T-helper 2 cell (primary cell): ENCODE measurements at places on chromosomes 4 and X.

DNA sequence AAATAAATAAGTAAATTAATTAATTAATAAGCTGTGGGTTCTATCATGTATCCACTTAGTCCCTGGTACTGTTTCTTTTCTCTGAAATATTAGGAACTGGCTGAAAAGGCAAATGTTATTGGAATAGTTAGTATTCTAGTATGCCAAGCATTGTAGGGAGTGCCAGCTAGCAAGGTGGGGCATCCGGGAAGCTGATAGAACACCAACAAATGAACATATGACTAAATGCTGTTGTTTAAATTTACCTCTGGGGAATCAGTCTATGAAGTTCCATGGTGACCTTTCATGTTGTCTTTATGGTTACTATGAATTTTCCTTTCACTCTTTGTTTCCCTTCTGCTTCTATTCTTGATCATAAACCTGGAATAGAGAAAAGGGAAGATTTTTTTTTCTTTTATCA, 32.7 kb downstream of the NUDT6 start:
- DNase-seq: no peak

DNA sequence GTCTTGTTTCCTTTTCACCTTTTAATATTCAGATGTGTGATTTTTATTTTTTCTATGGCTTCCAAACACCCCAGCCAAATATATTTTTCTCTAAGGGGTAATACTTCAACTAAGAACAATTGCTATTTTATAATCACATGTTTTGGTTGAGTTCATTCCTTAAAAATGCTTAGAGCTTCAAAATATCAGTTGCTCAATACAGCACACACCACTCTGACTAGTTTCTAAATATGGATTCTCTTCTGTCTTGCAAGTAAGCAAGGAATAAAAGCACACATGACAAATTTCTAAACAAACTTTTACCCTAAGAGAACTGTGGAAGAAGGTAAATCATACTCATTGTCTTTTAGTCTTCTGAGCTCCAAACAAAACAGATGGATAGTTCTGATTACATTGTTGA, 27.2 kb downstream of the ANTXR2 start:
- no peak for DNase-seq

DNA sequence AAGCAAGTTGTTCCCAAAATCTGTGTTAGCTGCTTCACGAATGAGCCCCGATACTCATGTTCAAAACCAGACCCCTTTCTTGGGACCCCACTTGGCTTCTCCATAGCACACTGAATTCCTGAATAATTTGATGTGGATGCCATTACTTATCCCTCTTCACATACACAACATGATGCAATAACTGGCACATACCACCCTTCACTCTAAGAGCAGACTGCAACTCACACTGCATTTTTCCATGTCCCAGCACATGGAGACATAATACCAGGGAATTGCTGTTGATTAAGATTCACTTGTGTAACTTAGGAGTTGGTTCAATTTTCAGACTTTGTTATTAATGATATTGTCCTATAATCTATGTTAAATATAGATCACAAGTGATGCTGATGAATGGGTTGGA, 213.4 kb downstream of the MAML3 start:
- no peak for DNase-seq

GRCh38 chr4:77092975-77093374, 17.2 kb upstream of the CCNI start:
- DNase-seq: no peak

DNA sequence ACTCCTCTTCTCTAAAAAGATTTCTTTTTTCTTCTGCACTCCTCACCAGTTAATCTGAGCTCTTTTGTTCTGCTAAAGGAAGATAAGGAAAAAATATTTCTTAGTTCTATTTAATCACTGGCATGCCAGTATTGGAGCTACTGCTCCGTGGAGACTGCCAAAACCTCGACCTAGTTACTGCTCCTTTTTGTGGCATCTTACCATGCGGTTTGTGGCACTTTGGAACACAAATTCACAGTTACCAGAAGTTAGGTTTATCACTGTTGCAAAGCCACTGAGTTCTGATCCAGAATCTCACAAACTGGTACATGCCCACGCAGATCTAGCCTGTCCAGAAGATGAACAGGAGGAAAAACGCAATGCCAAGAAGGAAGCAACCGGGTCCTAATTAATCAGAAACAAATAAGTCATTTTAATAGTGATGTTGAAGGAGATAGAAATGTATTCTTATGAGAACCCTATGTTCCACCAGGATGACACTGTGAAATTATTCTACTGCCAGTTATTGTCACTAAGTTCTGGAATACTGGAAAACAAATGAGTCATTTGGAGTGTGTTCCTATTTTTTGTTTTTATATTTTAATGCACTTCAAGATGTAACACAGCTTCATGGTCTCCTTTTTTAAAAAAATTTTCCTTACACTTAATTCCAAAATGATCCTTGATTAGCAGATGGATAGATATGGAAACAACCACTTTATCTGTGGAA, 106.7 kb upstream of the GK2 start:
- no peak for DNase-seq

- no peak for DNase-seq
Measured at GRCh38 chr4:76980261-76980660, 30.7 kb downstream of the SEPTIN11 start.

- DNase-seq: no peak
Measured at GRCh38 chr4:132809298-132810032, 339.6 kb upstream of the PCDH10 start.

DNA sequence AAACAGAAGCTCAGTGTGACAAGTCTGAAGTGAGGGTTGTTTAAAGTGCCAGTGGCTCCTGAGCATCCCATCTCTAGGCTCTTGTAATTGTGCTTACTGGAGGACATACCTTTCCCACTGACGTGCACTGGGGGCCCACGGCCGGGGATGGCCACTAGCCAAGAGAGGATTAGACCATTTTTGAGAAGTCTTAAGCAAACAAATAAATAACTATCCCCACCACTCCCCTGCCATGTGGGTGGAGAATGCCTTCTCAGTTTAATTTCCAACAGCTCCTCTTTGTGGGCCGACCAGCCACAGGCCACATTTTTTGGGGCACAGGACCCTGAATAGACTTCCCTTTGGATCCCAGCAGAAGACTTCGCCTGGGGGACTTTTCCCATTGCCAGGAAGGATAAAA, 125.0 kb upstream of the MSX1 start:
- DNase-seq: no peak

GRCh38 chr4:153706519-153706918, 22.4 kb downstream of the TLR2 start:
- DNase-seq: no peak

DNA sequence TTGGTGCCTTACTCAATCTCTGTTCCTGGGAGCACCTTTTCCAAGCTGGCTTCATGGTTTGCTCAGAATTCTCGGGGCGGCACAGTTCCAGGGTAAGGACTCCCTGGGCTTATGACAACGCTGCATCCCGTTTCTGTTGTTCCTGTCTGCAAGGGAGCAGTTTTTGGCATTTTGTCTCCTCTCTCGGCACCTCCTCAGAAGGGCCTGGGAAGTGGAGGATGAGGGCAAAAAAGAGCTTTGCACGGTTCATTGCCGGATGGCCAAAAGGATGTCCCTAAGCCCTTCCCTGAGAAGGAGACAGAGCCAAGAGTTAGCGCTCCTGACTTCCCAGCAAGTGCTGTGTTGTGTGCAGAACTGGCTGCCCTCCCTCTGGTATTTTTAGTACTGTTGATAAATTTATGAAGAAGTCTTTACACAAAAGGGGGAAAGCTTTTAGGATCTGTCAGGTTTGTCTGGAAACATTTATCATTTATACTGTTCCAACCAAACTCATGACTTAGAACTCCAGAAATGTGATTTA, 13.4 kb downstream of the SRD5A3 start:
- DNase-seq: no peak

GRCh38 chrX:20471483-20471882, 204.8 kb upstream of the RPS6KA3 start:
- no peak for DNase-seq

- no peak for DNase-seq
Measured at GRCh38 chr4:74112399-74113105, 13.6 kb upstream of the CXCL2 start.

DNA sequence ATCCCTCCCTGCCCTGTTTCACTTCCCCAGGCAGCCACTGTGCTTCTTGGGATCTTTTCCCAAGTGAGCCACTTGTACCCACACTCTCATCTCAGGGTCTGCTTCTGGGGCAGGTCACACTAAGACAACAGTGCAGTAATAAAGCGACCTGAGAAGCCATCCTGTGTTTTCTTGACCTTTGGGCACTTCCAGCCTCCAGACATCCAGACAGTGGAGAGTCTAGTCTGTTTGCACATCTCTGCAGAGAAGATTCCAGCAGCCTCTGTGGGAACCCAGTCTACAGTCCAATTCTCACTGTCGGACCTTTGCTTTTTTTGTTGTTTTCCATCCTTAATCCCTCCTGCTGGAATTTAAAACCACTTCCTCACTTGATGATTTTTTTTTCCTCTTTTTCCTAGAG, 50.3 kb upstream of the ATP6AP2 start:
- DNase-seq: no peak

GRCh38 chr4:24428850-24429249, 155.5 kb downstream of the DHX15 start:
- DNase-seq: no peak

GRCh38 chrX:446245-446644, 59.5 kb upstream of the PPP2R3B start:
- DNase-seq: no peak

DNA sequence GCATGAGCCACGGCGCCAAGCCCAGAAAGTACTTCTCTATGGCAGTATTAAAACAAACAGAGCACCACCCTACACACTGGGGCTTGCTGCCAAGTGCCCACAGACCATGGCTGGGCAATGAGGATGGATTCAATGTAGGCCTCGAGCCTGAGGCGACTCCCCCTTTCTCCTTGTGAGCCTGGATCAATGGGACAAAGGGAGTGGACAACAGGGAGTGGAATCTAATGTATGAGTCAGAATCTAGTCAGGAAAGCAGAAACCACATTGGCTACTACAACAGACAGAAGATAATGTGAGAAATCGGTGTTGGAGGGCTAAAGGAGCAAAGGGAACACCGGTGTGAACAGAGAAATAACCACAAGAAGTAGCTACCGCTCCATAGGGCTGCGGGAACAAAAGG, 37.7 kb upstream of the OCIAD2 start:
- DNase-seq: no peak

GRCh38 chr4:172707622-172708021, 461.0 kb upstream of the GALNT7 start:
- DNase-seq: no peak

GRCh38 chr4:162707962-162708361, 458.7 kb downstream of the NAF1 start:
- DNase-seq: no peak

DNA sequence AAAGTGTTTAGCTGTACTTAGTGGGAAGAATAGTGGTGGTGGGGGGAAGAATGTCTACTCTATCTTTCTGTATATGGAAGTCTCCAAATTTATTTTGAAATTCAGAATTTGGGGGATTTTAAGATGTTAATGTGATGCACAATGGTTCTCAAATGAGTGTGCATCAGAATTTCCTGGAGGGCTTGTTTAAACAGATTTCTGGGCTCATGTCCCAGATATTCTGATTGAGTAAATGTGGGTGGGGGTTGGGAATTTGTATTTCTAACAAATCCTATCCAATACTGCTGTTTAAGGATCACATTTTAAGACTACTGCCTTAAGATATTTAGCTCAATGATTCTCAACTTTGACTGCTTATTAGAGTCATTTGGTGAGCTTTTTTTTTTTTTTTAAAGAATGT, 15.1 kb upstream of the INTS6L start:
- no peak for DNase-seq

DNA sequence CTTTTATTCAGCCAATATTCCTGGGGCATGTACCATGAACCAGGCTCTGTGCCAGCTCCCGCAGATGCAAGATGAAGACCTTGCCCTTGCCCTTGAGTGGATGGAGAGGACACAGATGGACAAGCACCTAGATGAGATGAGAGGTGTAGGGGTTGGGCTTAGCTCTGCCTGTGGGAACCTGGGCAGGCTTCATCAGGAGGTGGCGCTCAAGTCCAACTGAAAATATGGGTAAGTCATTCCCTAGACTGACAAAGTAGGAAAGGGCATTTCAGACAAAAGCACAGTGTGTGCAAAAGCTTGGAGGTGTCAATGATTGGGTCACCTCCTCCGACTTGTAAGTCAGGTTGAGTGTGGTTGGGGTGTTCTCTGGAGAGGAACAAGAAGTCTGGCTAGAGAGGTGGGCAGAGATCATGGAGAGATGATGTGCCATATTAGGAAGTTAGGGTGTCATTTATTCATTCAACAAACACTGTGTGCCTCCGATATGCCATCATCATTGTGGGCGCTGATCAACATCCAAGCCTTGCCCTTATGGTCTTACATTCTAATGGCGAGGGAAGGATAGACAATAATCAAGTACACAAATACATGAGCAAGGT, 64.6 kb downstream of the ANAPC4 start:
- DNase-seq: no peak
